Fibroblast of upper back skin (primary cell): ENCODE measurements at places on chromosomes 13 and 19.

GRCh38 chr13:50456111-50456510 lies 387.4 kb downstream of the DLEU7 start:
- DNase-seq: no peak

DNA sequence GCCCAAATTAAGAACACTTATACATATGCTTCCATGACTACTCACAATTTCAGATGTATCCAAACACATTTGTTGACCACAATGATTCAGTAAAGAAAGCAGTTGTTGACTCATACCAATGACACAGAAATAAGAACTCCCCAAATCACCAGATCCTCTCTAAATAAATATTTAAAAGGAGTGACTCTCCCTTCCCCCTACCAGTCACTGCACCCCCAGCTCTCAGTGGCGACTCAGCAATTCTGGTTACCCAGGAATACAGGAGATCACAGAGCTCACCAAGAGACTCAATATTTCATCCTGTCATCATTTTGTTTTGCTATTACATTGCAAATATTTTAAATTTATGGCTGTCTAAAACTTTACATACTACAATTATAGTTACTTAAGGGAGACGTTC lies 131.5 kb downstream of the RGCC start:
- DNase-seq: peak; percentile 91

GRCh38 chr19:48489608-48490216 lies 20.5 kb downstream of the CYTH2 start:
- peak; percentile 45 for DNase-seq

DNA sequence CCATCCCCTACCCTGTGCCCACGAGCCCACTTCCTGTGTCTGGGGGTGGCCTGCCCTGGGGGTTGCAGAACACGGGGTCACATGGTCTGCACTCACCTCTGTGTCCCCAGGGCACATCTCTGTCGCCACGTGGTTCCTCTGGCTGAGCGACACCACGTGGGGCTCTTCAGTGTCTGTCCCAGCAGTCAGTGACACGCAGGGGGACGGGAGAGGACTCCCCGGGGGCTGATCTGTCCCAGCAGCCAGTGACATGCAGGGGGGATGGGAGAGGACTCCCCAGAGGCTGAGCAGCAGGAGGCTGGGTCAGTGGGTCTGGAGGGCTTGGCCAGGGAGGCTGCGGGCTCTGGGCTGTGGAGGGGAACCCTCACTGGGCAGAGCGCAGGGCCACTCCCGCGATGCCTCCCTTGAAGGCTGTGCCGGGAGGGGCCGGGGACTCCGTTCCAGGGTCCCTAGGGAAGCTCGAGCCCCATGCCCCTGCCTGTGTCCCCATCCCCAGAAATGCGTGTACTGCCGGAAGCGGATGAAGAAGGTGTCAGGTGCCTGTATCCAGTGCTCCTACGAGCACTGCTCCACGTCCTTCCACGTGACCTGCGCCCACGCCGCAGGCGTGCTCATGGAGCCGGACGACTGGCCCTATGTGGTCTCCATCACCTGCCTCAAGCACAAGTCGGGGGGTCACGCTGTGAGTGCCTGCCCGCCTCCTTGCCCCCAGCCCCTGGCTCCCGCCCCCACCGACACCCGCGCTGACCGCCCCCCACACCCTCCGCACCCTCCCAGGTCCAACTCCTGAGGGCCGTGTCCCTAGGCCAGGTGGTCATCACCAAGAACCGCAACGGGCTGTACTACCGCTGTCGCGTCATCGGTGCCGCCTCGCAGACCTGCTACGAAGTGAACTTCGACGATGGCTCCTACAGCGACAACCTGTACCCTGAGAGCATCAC lies 174.8 kb downstream of the KDM4B start:
- no peak for DNase-seq

GRCh38 chr19:40596608-40597328 lies 4.4 kb upstream of the LTBP4 start:
- peak; percentile 52 for DNase-seq

DNA sequence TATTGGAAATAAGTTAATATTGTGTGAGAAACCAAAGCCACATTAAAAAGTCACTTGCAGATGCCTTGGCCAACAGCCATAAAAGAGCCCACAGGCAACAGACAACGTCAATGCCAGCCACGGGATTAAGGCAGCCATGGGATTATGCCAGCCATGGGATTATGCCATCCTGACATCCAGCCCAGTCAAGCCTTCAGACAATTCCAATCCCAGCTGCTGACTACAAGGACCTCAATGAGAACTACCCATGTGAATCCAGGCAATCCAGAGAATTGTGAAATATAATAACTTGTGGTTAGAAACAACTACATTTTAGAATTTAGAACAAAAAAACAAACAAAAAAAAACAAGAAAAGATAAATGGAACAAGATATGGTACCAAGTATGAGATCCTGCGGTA lies 356.6 kb downstream of the EFNB2 start:
- DNase-seq: no peak
